ENCODE measurements at places on chromosomes 5 and 9. TPM values are rescaled to one million over a fixed set of nuclear protein-coding genes. Genes with fewer than 3 reads are reported as not detected.

DNA sequence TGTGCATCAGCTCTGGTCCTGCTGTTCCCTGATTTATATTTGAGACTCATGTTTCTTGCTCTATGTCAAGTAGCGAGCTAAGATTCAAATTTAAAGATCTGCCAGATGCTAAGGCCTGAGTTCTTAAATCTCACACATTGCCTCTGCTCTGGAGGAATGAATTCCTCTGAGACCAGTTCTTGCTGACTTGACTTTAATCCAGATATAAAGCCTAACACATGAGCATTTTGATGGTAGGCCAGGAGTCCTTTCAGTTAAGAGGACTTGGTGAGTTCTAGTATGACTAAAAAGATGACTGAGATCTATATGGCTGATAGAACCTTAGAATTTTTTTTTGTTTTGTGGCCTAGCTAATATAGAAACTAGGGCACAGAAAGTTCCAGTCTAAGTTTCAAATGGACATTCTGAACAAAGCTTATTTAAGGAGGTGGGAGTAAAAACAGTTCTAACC lies 1.3 kb upstream of the INIP start:
- H3K36me3 ChIP-seq, result no peaks in the 10 kb centered on the region
- H3K27ac ChIP-seq, result no peak overlapping the region
- H3K4me3 ChIP-seq, result no peak overlapping the region
- H3K4me1 ChIP-seq, result peaks cover 23% of the 10 kb centered on the region

GRCh38 chr5:139155333-139155732 lies 42.8 kb downstream of the SIL1 start:
- H3K4me1 ChIP-seq, result peaks cover 17% of the 10 kb centered on the region
- no peaks in the 10 kb centered on the region for H3K36me3 ChIP-seq
- DNase-seq, result no peak
- no peaks in the 10 kb centered on the region for H3K27me3 ChIP-seq
- H3K4me3 ChIP-seq, result no peak overlapping the region

GRCh38 chr5:174777583-174777982 lies 53.2 kb downstream of the MSX2 start:
- no peaks in the 10 kb centered on the region for H3K36me3 ChIP-seq
- DNase-seq, result no peak
- peaks cover 3% of the 10 kb centered on the region for H3K27me3 ChIP-seq

NR5A1 gene
- 38.8 TPM for total RNA-seq

DNA sequence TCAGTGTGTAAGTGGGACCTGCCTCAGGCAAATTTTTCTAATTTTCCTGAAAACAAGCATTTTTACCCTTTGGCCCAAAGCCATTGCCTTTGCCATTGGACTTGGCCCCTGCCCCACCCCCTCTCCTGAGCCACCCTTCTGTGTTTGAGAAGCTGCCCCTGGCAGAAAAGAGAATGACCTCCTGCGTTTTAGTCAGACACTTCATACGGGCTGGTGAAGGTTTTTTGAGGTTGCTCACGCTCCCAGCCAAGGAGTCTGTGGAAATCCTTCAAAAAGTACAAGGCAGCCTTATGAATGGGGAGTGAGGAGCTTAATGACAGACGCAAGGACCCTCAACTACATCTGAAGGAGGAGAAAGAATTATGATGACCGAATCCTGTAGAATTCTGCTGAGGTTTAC lies 308.9 kb downstream of the SLIT3 start:
- DNase-seq, result no peak
- no peak overlapping the region for H3K27ac ChIP-seq
- no peak overlapping the region for H3K4me3 ChIP-seq
- peaks cover 8% of the 10 kb centered on the region for H3K4me1 ChIP-seq

C7 gene
- 3.5 TPM for total RNA-seq

- H3K4me3 ChIP-seq, result no peak overlapping the region
- no peaks in the 10 kb centered on the region for H3K36me3 ChIP-seq
- H3K4me1 ChIP-seq, result peaks cover 26% of the 10 kb centered on the region
- no peak for DNase-seq
- peaks cover 7% of the 10 kb centered on the region for H3K27me3 ChIP-seq
Observed at GRCh38 chr9:126158588-126159429, 167.8 kb upstream of the MVB12B start.

- H3K27me3 ChIP-seq, result no peaks in the 10 kb centered on the region
- H3K27ac ChIP-seq, result no peak overlapping the region
- no peak overlapping the region for H3K4me3 ChIP-seq
- H3K4me1 ChIP-seq, result no peaks in the 10 kb centered on the region
Observed at GRCh38 chr5:147081311-147081764, 153.5 kb upstream of the STK32A start.

TPM2 gene
- 3.1 TPM for total RNA-seq

PAEP gene
- 0.75 TPM for total RNA-seq

ADGRD2 gene
- not detected for total RNA-seq

OR1Q1 gene
- not detected for total RNA-seq

CFAP77 gene
- not detected for total RNA-seq

GRCh38 chr9:98168941-98169488 lies 23.4 kb downstream of the CORO2A start:
- no peaks in the 10 kb centered on the region for H3K27me3 ChIP-seq
- peak overlapping the region; percentile 21 for H3K27ac ChIP-seq
- H3K4me1 ChIP-seq, result peaks cover 63% of the 10 kb centered on the region
- H3K4me3 ChIP-seq, result no peak overlapping the region

DNA sequence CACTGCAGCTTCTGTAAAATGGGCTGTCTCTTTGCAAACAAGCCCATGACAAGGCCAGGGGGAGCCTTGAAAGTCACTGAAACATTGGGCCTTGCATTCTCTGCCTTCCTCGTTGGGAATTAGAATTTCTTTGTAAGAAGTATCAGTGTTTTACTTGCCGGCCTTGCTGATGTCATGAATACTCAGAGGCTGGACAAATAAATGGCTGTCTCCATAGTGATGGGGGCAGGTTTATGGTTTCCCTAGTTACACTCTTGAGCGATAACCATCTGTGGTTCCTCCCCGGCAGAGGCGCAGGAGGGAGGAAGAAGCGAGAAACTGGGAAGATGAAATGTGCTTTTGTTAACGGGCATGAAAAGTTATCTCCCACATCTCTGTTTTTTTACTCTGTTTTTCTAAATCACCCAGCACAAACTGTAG lies 272.7 kb upstream of the PANK3 start:
- no peaks in the 10 kb centered on the region for H3K4me1 ChIP-seq
- H3K27me3 ChIP-seq, result 0 out of 2 replicates have a peak, but pooled peaks cover 2% of the 10 kb centered on the region
- H3K4me3 ChIP-seq, result no peak overlapping the region

DNA sequence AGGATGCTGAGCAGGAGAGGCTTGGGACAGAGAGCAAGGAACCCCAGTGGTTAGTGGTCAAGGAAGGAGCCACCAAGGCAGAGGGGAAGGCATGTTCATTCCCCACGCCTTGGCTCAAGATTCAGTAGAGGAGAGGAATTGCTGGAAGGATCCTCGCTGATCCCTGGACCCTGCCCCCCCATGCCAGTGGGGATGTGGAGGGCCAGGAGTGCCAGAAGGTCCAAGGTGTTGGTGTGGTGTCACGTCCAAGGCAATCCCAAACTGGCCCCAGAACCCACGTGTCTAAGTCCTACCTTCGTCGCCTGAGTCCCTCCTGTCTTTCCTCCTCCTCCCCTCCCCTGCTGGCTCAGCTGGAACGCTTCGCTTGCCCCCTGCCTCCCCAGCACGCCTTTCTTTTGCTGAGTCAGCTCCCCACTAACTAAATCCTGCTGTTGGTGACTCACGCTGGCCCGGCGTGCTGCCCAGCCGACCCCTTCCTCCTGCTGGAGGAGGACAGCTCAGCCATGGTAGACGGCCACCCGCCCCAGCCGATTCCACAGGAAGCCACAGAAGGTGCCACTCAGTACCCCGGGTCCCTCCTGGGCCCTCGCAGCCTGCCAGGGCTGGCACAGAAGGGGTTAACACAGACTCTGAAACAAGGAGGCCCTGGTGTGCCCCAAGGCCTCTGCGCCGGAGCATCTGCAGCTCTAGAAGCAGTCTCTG lies 37.6 kb upstream of the ORM1 start:
- no peak overlapping the region for H3K4me3 ChIP-seq
- H3K27me3 ChIP-seq, result no peaks in the 10 kb centered on the region
- no peak overlapping the region for H3K27ac ChIP-seq
- no peak for DNase-seq

CYLC2 gene
- total RNA-seq, result not detected

GRCh38 chr9:1957856-1958255 lies 57.3 kb upstream of the SMARCA2 start:
- H3K4me3 ChIP-seq, result no peak overlapping the region
- no peak for DNase-seq
- no peak overlapping the region for H3K27ac ChIP-seq
- no peaks in the 10 kb centered on the region for H3K27me3 ChIP-seq

GRCh38 chr5:59537961-59538749 lies 355.4 kb downstream of the PDE4D start:
- H3K4me3 ChIP-seq, result no peak overlapping the region
- H3K27me3 ChIP-seq, result no peaks in the 10 kb centered on the region
- no peak for DNase-seq
- no peak overlapping the region for H3K27ac ChIP-seq

PDE6A gene
- total RNA-seq, result not detected

PCDHGA12 gene
- 0.13 TPM for total RNA-seq

DNA sequence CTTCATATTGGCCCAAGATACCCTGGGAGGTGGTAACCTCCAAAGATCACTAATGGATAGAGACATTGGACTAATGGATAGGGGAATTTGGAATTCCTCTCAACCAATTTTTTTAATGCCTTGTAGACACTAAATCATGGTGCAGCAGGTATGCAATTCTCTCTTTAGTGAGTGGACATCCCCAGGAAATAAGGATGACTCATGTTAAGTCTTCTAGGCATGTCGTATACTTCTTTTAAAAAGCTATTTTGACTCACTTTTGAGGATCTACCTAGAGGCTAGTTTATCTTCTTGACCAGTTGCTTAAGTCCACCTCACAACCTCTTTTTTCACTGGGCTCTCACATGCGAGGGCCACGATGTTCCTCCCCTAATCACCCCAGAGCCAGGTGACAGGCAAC lies 211.6 kb upstream of the CDH12 start:
- H3K4me1 ChIP-seq, result no peaks in the 10 kb centered on the region
- no peaks in the 10 kb centered on the region for H3K27me3 ChIP-seq
- no peak for DNase-seq

DNA sequence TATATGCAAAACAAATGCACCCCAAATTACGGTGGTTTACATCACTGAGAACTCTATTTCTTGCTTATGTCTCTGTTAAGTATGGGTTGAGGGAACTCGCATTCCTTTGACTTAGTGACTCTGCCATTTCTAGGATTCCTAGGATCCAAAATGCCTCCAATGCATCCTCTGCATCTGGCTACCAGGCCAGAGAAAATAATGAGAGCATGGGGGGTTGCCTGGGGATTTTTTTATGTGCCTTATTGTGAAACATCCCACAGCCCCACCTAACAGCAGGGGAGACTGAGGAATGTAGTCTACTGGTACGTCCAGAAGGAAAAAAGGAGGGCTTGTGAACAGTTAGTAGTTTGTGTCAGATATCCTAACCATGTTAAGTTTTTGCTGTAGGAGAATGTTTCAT lies 466.0 kb upstream of the ARRDC3 start:
- no peak overlapping the region for H3K27ac ChIP-seq
- no peaks in the 10 kb centered on the region for H3K4me1 ChIP-seq
- no peak for DNase-seq

SEMA6A gene
- total RNA-seq, result 2.9 TPM
